Lower lobe of right lung (tissue), 2 donors: ENCODE measurements at places on chromosomes 6 and 20. TPM values are rescaled to one million over a fixed set of nuclear protein-coding genes. Genes with fewer than 3 reads are reported as not detected.

DNA sequence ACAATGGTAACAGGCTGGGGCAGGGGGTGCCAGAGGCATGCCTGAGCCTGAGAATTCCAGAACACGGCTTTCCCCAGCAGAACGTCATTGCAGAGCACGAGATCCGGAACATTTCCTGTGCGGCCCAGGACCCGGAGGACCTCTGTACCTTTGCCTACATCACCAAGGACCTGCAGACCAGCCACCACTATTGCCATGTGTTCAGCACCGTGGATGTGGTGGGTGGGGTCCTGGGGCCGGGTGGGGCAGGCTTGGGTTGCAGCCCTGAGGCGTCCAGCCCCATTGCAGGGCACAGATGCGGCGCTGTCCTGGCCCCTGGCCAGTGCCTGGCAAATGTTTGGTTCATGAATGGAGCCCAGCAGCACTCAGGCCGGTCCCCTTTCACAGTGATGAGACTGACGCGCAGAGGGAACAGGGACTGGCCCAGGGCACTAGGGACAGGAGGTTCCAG is 57.1 kb downstream of the TCP11 start:
- H3K4me3 ChIP-seq, result no peak overlapping the region
- H3K36me3 ChIP-seq, result peaks cover 100% of the 10 kb centered on the region
- DNase-seq, result no peak
- H3K27me3 ChIP-seq, result no peaks in the 10 kb centered on the region

DNA sequence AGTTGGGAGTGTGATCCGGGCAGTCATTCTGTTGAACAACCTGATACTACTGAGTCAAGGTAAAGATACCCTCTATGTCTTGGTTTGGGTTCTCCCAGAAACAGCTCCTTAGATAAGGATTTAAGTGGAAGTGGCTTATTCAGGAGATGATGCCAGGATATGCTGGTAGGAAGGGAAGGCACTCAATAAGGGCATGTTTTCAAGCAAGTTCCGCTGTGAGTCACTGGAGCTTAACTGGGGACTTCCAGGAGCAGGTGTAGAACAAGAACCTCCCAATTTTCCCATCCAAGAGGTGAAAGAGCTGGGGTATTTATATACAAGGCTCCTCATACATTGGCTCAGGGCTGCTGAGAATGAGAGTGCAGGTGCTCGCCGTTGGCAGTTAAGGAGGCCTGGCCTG is 218.6 kb downstream of the AKAP7 start:
- DNase-seq, result no peak
- no peaks in the 10 kb centered on the region for H3K27me3 ChIP-seq
- no peak overlapping the region for H3K4me3 ChIP-seq
- no peak overlapping the region for H3K27ac ChIP-seq
- no peaks in the 10 kb centered on the region for H3K4me1 ChIP-seq

DNA sequence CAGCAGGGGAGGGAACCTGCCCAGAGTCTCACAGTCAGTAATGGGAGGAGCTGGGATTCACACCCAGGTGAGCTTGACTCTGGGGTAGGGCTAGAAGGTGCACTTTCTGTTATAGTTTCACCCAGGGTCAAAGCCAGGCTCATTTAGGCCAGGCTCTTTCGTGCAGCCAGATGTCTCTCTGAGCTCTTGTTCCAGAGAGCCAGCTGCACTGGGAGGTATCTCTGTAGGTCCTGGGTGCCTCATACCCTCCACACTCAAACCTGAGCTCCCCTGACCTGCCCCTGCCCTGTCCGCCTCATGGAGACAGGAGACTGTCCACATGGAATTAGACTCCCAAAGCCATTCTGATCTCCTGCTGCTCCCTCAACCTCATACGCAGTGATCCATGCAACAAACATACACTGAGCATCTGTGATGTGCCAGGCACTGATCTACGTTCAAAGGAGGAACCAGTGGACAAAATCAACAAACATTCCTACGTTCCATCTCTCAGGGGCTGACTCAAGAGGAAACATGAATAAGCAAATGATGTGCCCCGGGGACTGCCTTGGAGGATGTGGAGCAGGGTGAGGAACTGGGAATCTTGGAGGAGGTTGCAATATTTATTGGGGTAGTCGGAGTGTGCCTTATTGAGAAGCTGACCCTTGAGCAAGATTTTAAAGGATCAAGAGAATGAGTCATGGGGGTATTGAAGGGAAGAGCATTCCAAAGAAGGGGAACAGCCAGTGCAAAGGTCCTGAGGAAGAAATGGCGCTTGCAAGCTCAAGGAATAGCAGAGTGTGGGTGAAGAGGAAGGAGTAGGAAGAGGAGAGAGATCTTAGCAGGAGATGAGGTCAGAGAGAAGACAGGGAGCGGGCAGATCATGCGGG is 71.3 kb upstream of the TOX2 start:
- no peaks in the 10 kb centered on the region for H3K27me3 ChIP-seq
- no peak for DNase-seq
- no peak overlapping the region for H3K27ac ChIP-seq
- H3K36me3 ChIP-seq, result no peaks in the 10 kb centered on the region
- no peaks in the 10 kb centered on the region for H3K4me1 ChIP-seq

DNA sequence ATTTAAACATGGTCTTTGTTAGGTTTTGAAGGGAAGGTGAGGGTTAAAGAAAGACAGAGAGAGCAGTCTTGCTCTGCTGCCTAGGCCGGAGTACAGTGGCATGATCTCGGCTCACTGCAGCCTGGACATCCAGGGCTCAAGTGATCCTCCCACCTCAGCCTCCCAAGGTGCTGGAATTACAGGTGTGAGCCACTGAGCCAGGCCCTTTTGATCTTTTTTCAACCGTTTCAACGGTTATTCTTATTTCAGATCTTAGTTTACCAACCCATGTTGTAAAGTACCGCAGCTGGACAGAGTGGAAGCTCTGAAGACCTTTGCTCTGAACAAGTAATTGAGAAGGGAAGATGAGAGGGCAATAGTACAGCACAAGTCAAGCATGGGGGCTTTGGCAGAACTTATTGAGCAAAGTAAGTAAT is 1.2 kb upstream of the SRPK1 start:
- H3K27ac ChIP-seq, result no peak overlapping the region
- H3K36me3 ChIP-seq, result no peaks in the 10 kb centered on the region
- no peak for DNase-seq
- no peak overlapping the region for H3K4me3 ChIP-seq

DNA sequence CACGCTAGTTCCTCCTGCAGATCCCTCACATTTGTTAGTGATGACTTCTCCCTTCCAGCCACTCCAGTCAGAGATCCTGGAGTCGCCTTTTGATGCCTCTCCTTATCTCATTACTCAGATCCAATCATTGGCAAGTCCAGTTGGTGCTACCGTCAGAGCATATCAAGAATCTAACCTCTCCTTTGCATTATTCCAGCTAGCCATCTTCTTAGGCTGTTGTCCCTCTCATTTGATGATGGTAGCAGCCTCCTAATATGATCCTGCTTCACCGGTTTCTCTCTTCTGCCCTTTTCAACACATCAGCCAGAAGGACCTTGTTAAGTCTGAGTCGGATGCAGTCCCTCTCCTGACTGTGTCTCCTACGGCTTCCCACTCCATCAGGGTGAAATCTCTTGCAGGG is 305.6 kb downstream of the THBS2 start:
- H3K36me3 ChIP-seq, result no peaks in the 10 kb centered on the region
- H3K4me3 ChIP-seq, result no peak overlapping the region
- no peaks in the 10 kb centered on the region for H3K4me1 ChIP-seq

GRCh38 chr6:40796260-40797221 is 209.4 kb upstream of the LRFN2 start:
- no peaks in the 10 kb centered on the region for H3K36me3 ChIP-seq
- no peak overlapping the region for H3K27ac ChIP-seq
- peaks cover 11% of the 10 kb centered on the region for H3K4me1 ChIP-seq
- no peak overlapping the region for H3K4me3 ChIP-seq

DNA sequence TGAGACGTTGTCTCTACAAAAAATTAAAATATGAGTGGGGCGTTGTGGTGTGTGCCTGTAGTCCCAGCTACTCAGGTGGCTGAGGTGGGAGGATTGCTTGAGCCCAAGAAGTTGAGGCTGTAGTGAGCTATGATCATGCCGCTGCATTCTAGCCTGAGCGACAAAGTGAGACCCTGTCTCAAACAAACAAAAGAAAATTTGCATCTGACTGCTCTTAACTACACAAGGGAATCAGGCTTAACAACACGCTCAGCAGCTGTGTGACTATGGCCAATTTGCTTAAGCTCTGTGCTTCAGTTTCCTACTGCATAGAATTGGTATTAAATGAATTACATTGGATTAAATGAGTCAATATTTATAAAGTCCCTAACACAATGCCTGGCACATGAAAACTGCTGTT is 24.3 kb upstream of the MRPS10 start:
- H3K27ac ChIP-seq, result no peak overlapping the region
- H3K4me1 ChIP-seq, result no peaks in the 10 kb centered on the region
- H3K27me3 ChIP-seq, result no peaks in the 10 kb centered on the region
- no peak for DNase-seq
- peaks cover 32% of the 10 kb centered on the region for H3K36me3 ChIP-seq

GRCh38 chr6:37192666-37193065 is 22.7 kb downstream of the PIM1 start:
- H3K4me1 ChIP-seq, result peaks cover 4% of the 10 kb centered on the region
- H3K27ac ChIP-seq, result no peak overlapping the region
- H3K27me3 ChIP-seq, result no peaks in the 10 kb centered on the region
- H3K36me3 ChIP-seq, result no peaks in the 10 kb centered on the region

DNA sequence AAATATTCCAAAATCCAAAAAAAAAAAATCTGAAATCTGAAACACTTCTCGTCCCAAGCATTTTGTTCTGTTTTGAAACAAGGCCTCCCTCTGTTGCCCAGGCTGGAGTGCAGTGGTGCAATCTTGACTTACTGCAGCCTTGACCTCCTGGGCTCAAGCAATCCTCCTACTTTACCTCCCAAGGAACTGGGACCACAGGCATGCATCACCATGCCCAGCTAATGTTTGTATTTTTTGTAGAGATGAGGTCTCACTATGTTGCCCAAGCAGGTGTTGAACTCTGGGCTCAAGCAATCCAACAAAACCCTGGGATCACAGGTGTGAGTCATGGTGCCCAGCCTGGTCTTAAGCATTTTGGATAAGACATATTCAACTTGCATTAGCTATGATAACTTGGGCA is 13.6 kb downstream of the SESN1 start:
- no peaks in the 10 kb centered on the region for H3K27me3 ChIP-seq
- DNase-seq, result no peak
- peaks cover 10% of the 10 kb centered on the region for H3K4me1 ChIP-seq
- H3K4me3 ChIP-seq, result no peak overlapping the region
- H3K36me3 ChIP-seq, result no peaks in the 10 kb centered on the region
- H3K27ac ChIP-seq, result no peak overlapping the region

DNA sequence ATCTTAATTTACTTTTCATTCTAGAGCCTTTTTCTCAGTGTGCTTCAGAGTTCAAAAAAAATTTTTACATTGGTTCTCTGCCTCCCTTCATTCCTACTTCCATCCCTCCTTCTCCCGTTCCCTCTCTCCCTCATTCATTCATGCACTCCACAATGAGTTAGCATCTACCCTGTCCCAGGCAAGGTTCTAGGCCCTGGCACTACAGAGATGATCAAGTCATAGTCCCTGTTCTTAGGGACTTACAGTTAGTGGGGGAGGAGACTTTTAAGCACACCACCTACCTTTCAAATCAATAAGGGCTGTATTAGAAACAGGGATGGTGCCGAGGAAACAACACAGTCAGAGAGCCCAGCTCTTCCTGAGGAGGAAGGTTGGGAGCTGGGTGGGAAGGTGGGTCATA is 40.3 kb downstream of the MAP3K5 start:
- no peak overlapping the region for H3K27ac ChIP-seq
- no peaks in the 10 kb centered on the region for H3K27me3 ChIP-seq
- no peak overlapping the region for H3K4me3 ChIP-seq
- no peaks in the 10 kb centered on the region for H3K36me3 ChIP-seq

DNA sequence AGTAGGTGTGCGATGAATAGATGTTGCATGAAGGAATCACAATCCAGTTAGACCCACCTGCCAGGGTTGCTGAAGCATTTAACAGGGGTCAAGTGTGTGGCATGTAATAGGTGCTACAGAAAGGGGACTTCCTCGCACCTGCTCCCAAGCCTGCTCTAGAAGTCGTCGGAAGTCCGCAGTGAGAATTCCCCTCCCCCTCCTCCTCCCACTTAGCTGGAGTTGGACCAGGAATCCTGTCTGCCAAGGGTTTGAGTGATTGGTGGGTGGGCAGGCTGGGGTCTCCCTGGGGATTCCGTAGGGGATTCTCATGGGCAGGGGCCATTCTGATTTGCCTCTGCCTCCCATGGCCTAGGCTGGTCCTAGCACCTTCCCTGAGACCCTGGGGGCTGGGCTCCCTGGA is 10.3 kb downstream of the SCRT2 start:
- H3K27me3 ChIP-seq, result peaks cover 77% of the 10 kb centered on the region
- no peak for DNase-seq
- peaks cover 10% of the 10 kb centered on the region for H3K4me1 ChIP-seq
- no peak overlapping the region for H3K4me3 ChIP-seq
- H3K27ac ChIP-seq, result no peak overlapping the region

DNA sequence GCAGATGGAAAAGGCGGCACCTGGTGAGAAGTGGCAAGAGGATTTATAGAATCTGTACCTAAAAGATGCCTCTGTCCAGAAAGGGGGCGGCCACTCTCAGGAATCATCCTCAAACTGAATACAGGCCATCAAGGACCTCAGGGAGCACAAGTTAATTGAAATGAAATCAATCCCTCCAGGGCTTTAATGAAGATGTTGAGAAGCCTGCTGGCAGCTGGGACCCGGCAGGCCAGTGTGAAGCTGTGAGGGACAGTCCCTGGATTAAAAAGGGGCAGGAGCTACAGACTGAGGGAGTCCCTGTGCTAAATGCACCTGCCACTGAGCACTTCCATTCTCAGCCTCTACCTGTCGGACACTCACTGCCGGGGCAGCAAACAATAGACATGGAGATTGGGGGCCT is 107.7 kb upstream of the GGTLC1 start:
- no peaks in the 10 kb centered on the region for H3K27me3 ChIP-seq
- H3K36me3 ChIP-seq, result no peaks in the 10 kb centered on the region
- DNase-seq, result no peak
- no peak overlapping the region for H3K4me3 ChIP-seq

GRCh38 chr6:52653151-52653550 is 17.8 kb upstream of the TMEM14A start:
- H3K4me1 ChIP-seq, result no peaks in the 10 kb centered on the region
- no peak for DNase-seq
- H3K27me3 ChIP-seq, result no peaks in the 10 kb centered on the region

DNA sequence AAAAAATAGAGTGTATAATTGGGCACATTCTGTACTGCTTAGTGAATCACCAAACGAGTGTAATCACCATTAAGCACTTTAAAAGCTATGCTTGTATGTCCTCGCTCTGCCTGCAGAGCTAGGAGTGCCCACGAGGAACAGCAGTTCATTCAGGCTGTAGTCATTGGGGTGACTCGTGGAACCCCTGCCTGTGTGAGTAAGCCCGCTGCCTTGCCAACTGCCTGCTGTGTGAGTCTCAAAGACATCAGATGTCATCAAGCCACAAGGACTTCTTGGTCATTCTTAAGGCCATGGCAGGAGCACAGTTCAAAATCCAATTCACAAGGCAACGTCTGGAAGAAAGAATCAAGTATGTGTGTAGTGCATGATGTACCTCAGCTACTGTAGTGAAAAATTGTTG is 60.4 kb downstream of the FOXO3 start:
- H3K27ac ChIP-seq, result no peak overlapping the region
- H3K4me1 ChIP-seq, result peaks cover 94% of the 10 kb centered on the region
- no peak overlapping the region for H3K4me3 ChIP-seq
- H3K27me3 ChIP-seq, result no peaks in the 10 kb centered on the region
- no peaks in the 10 kb centered on the region for H3K36me3 ChIP-seq

The LCA5 gene
- 7.1 TPM for total RNA-seq

The DSTN gene
- total RNA-seq, result 347 TPM

The ARHGAP40 gene
- total RNA-seq, result 0.83 TPM

The RREB1 gene
- total RNA-seq, result 62.8 TPM

The CTCFL gene
- total RNA-seq, result not detected

The TNXB gene
- 120 TPM for total RNA-seq

The TFAP2D gene
- not detected for total RNA-seq

The MATN4 gene
- total RNA-seq, result not detected

The HDAC2 gene
- 55.3 TPM for total RNA-seq
